ENCODE measurements at places on chromosomes 12 and 14.

- peak; percentile 85 for DNase-seq
Measured at GRCh38 chr12:52903285-52903854, 1.5 kb downstream of the KRT8 start.

GRCh38 chr14:65346895-65347294 lies 65.6 kb upstream of the FUT8 start:
- no peak for DNase-seq

GRCh38 chr12:125412506-125412905 lies 347.3 kb downstream of the AACS start:
- DNase-seq: no peak

DNA sequence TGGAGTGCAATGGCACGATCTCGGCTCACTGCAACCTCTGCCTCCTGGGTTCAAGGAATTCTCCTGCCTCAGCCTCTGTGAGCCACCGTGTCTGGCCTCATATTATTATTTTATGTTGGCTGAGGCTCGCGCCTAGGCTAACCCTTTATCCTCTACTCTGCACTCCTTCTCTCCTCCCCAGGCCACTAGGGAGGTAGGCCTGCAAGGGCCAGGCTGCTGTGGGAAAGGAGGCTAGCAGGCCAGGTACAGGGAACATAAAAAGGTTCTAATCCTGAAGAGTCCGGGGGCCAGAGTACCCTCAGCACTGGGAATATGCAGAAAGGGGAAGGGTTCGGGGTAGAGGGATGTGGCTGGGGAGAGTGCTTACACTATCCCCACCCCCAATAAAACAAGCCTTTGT lies 14.9 kb downstream of the PKP2 start:
- no peak for DNase-seq

DNA sequence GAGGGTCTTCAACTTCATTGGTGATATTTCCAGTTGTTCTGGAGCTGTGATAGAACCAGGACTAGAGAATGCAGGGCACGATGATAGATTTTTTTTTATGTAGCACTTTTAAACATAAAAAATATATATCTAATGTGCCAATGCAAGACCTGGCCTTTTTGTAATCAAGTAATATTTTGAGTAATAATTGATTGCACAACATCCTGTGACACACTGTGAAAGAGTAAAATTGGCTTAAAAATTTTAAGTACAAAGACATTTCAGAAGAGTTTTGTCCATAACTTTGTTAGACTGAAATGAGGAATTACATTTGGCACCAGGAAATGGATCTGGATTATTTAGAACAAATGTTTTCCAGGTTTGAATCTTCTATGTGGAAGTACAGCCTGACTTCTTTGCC lies 22.1 kb downstream of the PRKCH start:
- no peak for DNase-seq

- no peak for DNase-seq
Measured at GRCh38 chr14:84152452-84152851, 1377.5 kb upstream of the FLRT2 start.

- no peak for DNase-seq
Measured at GRCh38 chr12:118689793-118690192, 291.5 kb upstream of the SRRM4 start.

DNA sequence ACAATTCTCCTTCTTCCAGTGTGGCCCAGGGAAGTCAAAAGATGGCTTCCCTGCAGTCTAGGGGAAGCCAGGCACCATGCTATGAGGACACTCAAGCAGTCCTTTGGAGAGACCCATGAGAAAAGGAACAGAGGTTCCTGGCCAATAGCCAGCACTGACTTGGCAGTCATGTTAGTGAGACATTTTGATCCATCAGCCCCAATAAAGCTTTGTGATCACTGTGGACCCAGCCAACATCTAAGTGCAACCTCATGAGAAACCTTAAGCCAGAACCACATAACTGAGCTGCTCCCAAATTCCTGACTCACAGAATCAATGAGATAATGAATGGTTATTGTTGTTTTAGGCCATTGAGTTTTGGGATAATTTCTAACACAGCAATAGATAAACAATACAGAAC lies 51.0 kb upstream of the NAP1L1 start:
- no peak for DNase-seq

DNA sequence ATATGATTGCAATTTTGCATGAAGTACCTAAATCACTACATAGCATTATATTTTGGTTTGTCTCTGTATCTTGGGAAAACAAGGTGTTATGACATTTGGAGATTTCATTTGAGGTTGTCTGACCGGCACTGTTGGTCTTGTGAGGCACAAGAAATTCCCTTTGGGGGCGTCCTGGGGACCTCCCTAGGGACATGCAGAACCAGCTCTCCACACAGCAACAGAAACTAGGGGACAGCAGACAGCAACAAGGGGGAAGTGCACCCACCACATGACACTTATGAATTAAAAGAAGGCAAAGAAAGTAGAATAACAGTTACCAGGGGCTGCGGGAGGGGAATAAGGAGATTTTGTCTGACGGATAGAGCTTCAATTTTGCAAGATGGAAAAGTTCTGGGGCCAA lies 14.4 kb downstream of the DDX54 start:
- peak; percentile 69 for DNase-seq

DNA sequence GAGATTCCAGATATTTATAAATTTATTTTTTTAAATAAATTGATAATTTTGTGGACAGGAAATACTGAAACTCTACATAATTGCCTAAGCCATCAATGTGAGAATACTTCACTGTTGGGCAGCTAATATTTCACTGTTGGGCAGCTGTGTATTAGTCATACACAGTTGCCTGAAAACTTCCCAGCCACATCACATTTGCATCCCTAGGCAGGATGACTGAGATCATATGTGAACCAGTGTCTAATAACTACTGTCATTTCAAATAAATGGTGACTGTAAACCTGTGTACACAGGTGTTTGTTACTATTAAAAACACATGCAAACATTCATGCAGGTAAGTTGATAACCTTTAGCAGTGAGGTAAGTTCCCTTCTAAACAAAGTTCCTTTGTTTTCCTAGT lies 43.9 kb downstream of the TMTC3 start:
- DNase-seq: peak; percentile 17

DNA sequence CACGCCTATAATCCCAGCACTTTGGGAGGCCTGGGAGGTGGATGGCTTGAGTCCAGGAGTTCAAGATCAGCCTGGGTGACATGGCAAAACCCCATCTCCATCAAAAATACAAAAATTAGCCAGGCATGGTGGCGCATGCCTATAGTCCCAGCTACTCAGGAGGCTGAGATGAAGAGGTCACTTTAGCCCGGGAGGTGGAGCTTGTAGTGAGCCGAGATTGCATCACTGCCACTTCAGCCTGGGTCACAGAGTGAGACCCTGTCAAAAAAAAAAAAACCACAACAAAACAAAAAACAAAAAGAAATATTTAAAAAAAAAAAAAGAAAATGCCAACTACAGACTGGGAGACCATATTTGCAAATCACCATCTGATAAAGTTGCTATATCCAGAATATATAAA lies 17.5 kb downstream of the WDR89 start:
- DNase-seq: no peak

DNA sequence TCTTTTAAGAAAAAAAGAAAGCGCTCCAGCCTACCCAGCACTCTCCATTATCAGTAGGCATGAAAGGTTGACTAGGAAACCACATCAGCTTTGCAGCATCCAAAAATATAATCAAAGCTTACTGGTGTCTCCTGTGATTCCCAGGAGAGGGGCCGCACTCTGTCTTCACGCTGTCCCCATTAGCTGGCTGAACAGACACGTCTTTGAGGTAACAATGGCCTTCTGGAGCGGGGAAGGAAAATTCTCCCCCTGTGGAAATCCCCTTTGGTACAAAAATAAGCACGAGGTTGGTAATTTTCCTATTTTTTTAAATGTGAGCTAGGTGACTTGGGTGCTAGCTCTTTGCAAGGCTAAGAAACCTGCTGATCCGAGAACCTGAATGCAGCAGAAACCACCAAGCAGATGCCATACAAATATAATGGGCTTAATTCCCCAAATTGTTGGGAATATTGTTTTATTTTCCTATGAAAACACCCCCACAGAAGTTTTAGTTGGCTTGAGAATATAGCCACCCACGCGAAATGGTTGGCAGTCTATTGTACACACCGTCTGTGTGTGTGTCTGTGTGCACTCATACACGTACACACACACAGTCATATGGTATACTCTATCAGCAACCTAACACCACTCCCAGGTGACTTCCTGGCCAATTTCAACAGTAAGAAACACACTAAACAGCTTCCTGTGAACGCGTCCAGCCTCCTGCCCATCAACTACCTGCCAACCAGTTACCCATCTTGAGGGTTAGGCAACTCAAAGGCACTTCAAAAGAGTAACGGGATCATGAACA lies 71.2 kb downstream of the KSR2 start:
- peak; percentile 27 for DNase-seq

- peak; percentile 36 for DNase-seq
Measured at GRCh38 chr14:94129758-94130414, 482 bp upstream of the IFI27L2 start.
